D721Med (cell line): ENCODE measurements at places on chromosomes 5 and 9.

- no peak for DNase-seq
Observed at GRCh38 chr5:147415651-147416050, 94.2 kb downstream of the DPYSL3 start.

- no peak for DNase-seq
Observed at GRCh38 chr5:127441799-127442484, 75.5 kb upstream of the PRRC1 start.

DNA sequence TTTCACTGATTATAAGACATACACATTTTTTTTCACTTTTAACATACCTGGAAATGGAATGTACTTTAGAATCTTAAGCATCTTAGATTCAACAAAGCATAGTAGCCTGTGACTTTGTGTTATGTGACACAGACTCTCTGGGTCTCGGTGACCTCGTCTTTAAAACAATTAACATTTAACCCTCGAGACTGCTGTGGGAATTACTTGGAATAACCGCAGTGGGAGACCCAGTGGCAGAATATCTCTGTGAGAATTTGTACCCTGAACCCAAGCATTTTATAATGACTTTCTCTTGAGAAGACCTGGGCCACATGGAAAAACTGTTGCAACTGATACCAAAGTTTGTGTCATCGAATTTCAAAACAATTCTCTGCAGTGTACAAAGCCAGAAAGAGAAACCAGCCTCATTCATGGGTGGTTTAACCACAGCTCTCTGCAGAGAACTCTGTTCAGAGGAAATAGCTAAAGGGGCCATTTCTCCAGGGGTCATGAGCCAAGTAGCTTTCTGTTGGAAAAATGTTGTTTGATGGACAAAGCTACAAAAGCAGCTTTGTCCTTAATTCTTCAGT is 10.0 kb upstream of the RETREG1 start:
- DNase-seq: no peak

GRCh38 chr5:73729329-73729728 is 103.3 kb downstream of the ARHGEF28 start:
- DNase-seq: no peak

- DNase-seq: no peak
Observed at GRCh38 chr9:131585375-131585774, 40.1 kb downstream of the PRRT1B start.

DNA sequence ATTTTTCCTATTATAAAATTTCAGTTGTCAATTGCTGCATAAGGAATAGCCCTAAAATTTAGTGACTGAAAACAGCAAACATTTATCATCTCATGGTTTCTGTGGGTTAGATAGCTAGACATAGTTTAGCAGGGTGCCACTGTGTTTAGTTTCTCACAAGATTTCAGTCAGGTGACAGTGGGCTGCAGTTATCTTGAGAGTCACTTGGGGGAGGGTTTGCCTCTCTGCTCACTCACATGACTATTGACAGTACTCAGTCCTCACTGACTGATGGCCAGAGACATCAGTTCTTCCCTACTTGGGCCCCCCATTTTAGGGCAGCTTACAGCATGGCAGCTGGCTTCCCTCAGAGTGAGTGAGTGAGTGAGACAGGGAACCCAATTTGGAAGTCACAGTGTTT is 42.0 kb downstream of the PBX3 start:
- no peak for DNase-seq

DNA sequence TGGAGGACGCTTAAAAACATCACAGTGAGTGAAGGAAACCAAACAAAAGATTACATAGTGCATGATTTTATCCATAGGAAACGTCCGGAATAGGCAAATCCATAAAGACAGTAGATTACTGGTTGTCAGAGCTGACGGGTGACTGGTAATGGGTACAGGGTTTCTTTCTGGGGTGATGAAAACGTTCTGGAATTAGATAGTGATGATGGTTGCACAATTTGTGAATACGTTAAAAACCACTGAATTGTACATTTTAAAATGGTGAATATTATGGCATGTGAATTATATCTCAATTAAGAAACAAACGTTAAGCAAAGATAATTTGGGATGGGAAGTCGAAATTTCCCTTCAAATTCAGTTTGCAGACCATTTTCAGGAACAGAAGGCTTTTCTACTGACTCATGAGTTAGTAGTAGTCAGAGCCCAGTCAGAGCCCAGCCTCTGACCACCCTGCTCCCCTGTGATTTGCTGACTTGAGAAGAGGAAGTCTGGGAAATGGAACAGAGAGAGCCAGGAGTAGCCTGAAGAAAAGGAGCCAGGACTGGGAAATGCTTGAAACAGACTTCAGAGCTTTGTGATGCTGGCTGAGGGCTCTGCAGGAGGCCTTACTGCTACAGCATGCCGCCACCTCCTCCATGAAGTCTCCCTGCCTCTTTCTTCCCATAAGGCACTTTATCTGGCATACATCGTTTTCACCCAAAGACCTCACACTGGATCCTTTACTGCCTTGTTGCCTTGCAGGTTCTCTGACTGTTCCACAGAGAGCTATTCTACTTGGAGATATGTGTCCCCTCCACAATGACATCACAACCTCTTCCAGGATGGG is 46.4 kb upstream of the CTNNA1 start:
- no peak for DNase-seq

- DNase-seq: no peak
Observed at GRCh38 chr5:157657516-157657915, 5.3 kb upstream of the SOX30 start.

DNA sequence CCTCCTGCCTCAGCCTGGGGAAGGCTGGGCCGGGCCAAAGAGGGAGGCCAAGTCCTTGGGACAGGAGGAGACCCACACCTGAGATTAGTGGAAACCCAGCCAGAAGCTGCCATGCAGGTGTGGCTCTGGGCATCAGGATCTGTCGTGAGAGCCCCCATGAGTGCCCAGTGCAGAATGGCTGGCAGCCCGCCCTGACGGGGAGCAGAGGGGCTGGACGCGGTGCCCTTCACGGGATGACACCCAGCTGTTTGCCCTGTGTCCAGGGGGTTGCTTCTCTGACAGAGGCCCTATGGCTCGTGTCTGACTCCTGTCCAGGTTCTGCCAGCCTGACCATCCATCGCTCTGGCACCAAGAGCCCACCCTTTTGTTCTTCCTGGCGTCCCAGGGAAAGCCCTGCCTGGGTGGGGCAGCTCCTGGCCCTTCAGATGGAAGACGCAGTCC is 8.5 kb downstream of the DIPK1B start:
- DNase-seq: no peak

DNA sequence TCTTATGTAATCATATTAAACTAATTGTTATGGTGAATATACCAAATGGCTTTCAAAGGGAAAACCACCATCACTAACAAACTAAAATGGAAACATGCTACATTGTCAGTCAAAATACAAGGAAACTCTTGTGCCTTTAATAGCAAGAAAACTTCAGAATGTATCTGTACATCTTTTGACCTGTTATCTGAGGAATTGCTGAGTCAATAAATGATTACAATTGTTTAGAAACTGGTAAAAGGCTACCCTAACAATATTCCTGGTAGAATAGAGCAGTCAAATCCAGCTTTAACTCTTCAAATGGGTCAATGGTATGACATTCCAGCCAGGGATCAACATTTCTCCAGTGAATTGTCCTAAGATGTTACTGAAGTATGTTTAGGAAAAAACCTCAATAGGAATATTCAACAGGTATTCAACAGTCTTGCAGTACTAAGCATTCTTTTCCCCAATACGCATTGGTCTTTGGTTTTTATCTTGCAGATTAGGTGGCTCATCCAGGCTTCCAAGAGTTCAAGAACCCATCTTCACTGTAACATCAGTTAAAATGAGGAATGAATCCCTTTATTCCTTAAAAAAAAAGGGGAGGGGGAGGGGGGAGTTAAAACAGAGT is 52.4 kb downstream of the CSNK1A1 start:
- DNase-seq: no peak

DNA sequence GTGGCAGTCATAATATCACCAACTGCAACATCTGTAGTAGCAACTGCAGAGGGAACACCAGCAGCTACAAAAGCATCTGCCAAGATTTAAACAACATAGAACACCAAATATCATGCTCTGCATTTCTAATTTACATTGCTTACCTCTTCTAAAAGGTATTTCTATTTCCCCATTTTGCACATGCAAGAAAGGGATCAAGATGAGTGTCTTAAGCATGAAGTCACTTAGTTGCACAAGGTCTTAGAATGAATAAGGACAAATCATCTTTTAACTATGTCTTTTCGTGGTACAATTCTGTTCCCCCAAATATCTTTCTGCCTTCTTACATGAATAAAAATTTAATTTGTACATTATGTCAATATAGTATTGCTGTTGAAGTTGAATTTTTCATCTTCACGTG is 1746.4 kb downstream of the EFNA5 start:
- DNase-seq: no peak

DNA sequence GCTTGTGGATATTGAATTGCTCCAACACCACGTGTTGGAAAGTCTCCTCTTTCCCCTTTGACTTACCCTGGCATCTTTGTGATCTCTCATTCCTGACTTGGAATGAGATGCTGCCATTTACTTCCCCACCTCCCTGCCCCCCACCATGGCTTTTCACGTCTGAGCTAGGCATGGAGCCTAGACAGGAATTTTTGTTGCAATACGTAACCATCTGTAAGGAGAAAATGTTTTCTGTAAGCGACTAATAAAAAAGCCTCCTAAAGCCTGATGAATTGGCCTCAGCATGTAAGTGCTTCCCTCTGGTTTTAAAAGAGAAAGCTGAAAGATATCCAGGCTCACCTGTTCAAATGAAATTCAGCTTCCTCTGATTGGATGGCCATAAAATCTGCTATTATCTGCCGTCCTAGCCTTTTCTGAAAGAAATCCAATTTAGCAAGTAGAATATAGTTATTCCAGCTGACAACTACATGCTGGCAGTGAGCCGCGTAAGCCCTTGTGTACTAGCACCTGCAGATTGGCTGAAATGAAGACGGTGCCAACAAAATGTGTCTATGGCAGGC is 200.1 kb downstream of the NSG2 start:
- DNase-seq: no peak

DNA sequence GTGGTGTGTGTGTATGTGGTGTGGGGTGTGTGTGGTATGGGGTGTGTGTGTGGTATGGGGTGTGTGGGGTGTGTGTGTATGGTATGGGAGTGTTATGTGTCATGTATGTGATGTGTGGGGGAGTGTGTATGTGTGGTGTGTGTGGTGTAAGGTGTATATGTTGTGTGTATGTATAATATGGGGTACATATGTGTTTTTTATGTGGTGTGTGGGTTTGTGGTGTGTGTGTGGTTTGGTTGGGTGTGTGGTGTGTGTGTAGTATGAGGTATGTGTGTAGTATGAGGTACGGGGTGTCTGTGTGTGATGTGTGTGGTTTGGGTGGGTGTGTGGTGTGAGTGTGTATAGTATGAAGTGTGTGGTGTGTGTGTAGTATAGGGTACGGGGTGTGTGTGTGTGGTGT is 11.4 kb downstream of the ECSCR start:
- DNase-seq: no peak

- DNase-seq: no peak
Observed at GRCh38 chr9:94507531-94508258, 47.2 kb upstream of the PCAT7 start.

- DNase-seq: no peak
Observed at GRCh38 chr5:10199692-10200091, 50.0 kb downstream of the ATPSCKMT start.

DNA sequence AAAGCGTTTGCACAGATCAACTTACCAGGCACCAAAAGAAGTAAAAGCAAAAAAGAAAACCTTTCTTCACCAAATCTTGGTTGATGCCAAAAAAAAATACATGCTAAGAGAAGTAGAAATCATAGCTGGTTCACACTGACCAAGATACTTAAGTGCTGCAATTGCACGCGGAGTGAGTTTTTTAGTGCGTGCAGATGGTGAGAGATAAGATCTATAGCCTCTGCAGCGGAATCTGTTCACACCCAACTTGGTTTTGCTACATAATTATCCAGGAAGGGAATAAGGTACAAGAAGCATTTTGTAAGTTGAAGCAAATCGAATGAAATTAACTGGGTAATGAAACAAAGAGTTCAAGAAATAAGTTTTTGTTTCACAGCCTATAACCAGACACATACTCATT is 36.4 kb upstream of the CCDC152 start:
- DNase-seq: no peak

GRCh38 chr5:163504079-163504931 is 1.1 kb upstream of the MAT2B start:
- DNase-seq: no peak

DNA sequence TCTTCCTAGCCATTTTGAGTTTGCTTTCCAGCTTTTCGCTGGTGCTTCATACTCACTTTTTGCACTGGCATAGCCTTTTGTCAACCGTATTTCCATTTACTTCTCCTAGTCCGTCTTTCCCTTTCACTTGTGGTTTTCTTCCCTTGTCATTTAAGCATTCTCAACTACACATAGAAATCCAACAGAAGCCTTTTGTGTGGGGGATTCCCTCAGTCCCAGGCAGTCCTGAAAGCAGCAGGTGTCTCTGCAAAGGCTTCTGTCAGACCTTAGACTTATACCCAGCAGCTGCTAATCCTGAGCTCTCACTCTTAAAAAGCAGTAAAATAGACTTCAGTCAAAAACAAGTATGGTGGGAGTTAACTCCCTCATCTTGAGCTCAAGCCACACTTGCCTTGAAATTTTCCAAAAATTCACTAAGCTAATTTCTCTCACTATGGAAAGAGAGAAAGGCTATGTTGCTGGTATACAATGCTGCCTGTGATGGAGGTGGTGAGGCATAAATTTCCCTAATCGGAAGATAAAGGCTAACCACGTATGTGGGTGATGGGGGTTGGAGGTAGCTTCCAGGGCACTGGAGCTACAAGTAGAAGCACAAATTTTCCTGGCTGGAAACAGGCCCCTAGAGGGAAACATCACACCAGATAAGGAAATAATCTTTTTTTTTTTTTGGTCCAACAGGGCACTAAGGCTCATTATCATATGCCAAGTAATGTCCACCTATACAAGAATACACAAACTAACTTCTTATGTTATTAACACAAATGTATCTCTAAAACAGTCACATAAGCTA is 34.8 kb upstream of the IFNK start:
- no peak for DNase-seq

- DNase-seq: no peak
Observed at GRCh38 chr5:56763182-56763581, 52.2 kb upstream of the MAP3K1 start.

- DNase-seq: no peak
Observed at GRCh38 chr5:116959843-116960242, 385.2 kb upstream of the SEMA6A start.

- no peak for DNase-seq
Observed at GRCh38 chr9:18605766-18606180, 131.8 kb downstream of the ADAMTSL1 start.

- DNase-seq: no peak
Observed at GRCh38 chr9:104892701-104893100, 35.3 kb downstream of the ABCA1 start.

- no peak for DNase-seq
Observed at GRCh38 chr9:127445851-127446712, 5.1 kb downstream of the RPL12 start.
